Activated T-helper 1 cell treated with anti-CD3 and anti-CD28 coated beads, Interleukin-12 subunit alpha, Interleukin-12 subunit beta, Interleukin-2, Interleukin-4 antibody, amounts not matched to agents 30 ng/mL and 10 ng/mL and 1 ng/mL, durations not matched to agents 14 hours and 24 hours and 36 hours (primary cell): ENCODE measurements at places on chromosomes 1 and 21.

- no peak for DNase-seq
Measured at GRCh38 chr1:108010581-108010980, 45.6 kb upstream of the VAV3 start.

GRCh38 chr1:111436726-111437125 lies 9.2 kb upstream of the OVGP1 start:
- no peak for DNase-seq

DNA sequence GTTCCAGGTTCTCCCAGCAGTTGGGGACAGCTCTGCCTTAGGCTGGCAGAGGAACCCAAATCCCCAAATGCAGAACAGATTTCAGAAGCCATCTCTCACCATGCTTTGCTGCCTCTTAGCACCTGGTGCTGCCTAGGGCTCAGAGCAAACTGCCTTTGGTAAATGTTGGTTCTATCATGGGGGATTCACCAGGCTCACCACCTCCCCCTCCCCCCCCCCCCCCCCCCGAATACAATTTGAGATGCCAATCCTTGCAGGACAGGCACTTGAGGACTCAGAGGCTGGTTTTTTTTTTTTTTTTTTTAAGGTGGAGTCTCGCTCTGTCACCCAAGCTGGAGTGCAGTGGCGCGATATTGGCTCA lies 447 bp upstream of the PAQR6 start:
- DNase-seq = no peak

DNA sequence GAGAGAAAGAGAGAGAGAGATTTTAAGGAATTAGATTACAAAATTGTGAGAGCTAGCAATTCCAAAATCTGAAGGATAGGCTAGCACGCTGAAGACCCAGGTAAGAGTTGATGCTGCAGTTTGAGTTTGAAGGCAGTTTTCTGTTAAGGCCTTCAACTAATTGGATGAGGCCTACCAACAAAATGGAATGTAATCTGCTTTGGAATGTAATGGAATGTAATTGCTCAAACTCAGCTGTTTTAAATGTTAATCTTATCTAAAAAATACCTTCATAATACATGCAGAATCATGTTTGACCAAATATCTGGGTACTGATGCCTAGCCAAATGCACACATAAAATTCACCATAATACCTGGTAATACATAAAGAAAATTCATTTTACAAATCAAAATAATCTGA lies 976.1 kb downstream of the LTN1 start:
- no peak for DNase-seq

GRCh38 chr21:37971390-37971950 lies 55.2 kb upstream of the KCNJ6 start:
- no peak for DNase-seq

- DNase-seq = no peak
Measured at GRCh38 chr1:207319199-207319598, 2.3 kb upstream of the CD55 start.

DNA sequence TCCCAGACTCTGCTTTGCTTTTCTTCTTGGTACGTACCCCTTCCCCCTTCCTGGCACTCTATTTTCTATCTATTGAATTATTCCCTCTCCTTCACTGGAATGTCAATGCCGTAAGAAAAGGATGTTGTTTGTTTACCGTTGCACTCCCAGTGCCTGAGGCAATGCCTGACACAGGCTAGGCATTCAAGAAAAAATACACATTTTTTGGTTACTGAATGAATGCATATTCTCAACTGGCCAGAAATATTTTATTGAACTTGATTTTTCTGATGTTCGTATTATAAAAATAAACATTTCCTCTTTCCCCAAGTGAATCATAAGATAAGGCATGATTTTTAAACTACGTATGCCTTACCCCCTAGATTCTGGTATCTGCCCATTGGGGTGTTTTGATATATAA lies 41.2 kb downstream of the GNG12 start:
- DNase-seq = no peak

DNA sequence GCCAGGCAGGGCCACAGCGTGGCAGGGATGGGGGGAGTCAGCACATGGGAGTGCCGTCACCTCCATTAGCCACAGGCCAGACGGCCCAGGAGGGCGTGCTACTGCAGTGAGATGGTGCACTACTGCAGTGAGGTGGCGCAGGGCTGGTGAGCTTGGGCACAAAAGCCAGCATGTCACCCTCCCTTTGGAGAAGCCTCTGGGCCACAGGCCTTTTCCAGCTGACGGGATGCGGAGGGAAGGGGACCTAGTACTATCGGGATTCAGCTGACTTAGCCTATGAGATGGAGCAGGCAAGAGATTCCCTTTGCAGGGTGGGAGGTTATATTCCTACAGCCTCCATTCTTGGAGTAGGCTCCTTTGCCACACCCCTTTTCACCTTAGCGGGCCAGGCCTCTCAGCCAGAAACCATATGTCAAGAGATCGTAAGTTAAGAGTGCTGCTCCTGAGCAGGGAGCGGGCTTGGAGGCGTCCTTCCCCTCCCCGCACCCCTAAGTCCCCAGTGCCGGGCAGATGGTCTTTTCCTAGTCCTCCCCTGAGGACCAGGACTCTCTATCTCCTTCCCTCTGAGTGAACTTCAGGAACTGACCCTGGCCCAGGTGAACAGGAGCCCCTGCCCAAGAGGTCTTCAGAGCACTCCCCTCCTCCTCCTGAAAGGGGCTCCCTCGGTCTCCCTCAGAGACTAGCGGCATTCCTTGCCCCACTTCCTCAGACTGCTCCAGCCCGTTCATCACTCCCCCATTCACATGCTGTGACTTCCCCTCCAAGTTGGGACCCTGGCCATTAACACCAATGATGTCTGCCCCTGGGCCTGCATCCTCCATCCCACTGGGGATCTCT lies 8.2 kb downstream of the NES start:
- no peak for DNase-seq

- DNase-seq = no peak
Measured at GRCh38 chr1:67317803-67318202, 10.1 kb downstream of the IL12RB2 start.

DNA sequence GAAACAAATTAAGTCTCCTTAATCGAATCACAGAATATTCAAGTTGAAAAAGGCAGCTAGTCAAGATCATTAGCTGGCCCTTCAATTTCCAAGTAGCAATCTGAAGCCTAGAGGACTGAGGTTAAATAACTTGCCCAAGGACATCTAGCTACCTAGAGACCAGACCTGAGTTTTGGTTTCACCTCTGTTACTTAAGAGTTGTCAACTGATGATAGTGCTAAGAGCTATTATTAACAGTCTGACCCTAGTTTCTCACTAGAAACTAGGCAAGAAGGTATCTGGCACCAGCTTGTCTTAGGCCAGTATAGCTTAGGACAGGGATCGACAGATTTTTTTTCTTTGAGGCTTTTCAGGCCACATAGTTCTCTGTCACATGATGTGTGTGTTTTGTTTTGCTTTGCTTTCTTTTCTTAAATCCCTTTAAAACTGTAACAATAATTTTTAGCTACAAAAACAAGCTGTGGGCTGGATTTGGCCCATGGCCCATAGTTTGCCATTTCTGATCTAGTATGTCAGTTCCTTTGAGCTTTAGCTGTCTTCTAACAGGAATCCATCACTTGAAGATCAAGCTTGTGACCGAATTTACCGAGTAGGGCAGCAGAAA lies 23.2 kb downstream of the TRIM45 start:
- DNase-seq = no peak
